ENCODE measurements at places on chromosomes 6 and 20. TPM values are rescaled to one million over a fixed set of nuclear protein-coding genes. Genes with fewer than 3 reads are reported as not detected.

Gene BMP7
- polyA plus RNA-seq = 0.22 TPM

Gene CENPQ
- polyA plus RNA-seq = 10.2 TPM

Gene GUCA1A
- not detected for polyA plus RNA-seq

Gene BCAS4
- polyA plus RNA-seq = 46.6 TPM

Gene BCAS1
- 1.4 TPM for polyA plus RNA-seq

Gene ZBTB12
- 10.1 TPM for polyA plus RNA-seq

Gene MOG
- not detected for polyA plus RNA-seq

Gene PNPLA1
- not detected for polyA plus RNA-seq

Gene NKX2-2
- polyA plus RNA-seq = not detected

Gene ACSS1
- 8.1 TPM for polyA plus RNA-seq

Gene HS3ST5
- polyA plus RNA-seq = not detected

Gene SLC17A9
- polyA plus RNA-seq = not detected

Gene SCRT2
- not detected for polyA plus RNA-seq

Gene COL10A1
- not detected for polyA plus RNA-seq

Gene TRIM10
- polyA plus RNA-seq = 0.03 TPM

Gene TREM1
- polyA plus RNA-seq = not detected

Gene REM1
- polyA plus RNA-seq = not detected

Gene ATP9A
- polyA plus RNA-seq = 10.2 TPM

Gene CCN6
- polyA plus RNA-seq = not detected

Gene ZC2HC1B
- polyA plus RNA-seq = not detected

Gene TDP2
- polyA plus RNA-seq = 52.6 TPM

Gene CCM2L
- polyA plus RNA-seq = 0.13 TPM

All from A549 (cell line).